ENCODE measurements at places on chromosomes 7 and 10. TPM values are rescaled to one million over a fixed set of nuclear protein-coding genes. Genes with fewer than 3 reads are reported as not detected.

The SHH gene
- not detected for total RNA-seq

The GIMAP1 gene
- under 0.01 TPM for total RNA-seq

The EBLN1 gene
- total RNA-seq, result not detected

The TFR2 gene
- 0.14 TPM for total RNA-seq

Data from smooth muscle cell of bladder (primary cell).